ENCODE measurements at places on chromosomes 6 and 20.

GRCh38 chr20:325889-326644 is 715 bp downstream of the SOX12 start:
- DNase-seq, result peak; percentile 64

DNA sequence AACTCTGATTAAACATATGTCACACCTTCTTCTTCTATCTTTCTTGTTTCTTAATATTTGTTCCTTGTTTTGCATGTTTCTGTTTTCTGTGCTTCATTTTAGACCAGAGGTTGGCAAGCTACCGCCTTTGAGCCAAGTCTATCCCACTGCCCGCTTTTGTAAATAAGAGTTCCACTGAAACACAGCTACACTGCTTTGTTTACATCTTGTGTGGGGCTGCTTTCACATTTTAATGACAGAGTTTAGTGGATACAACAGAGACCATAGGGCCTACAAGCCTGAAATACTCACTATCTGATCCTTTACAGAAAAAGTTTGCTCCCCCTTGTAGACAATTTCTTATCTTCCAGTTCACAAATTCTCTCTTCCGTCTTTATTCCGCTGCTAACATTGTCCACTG is 109.4 kb upstream of the SPACA1 start:
- no peak for DNase-seq

DNA sequence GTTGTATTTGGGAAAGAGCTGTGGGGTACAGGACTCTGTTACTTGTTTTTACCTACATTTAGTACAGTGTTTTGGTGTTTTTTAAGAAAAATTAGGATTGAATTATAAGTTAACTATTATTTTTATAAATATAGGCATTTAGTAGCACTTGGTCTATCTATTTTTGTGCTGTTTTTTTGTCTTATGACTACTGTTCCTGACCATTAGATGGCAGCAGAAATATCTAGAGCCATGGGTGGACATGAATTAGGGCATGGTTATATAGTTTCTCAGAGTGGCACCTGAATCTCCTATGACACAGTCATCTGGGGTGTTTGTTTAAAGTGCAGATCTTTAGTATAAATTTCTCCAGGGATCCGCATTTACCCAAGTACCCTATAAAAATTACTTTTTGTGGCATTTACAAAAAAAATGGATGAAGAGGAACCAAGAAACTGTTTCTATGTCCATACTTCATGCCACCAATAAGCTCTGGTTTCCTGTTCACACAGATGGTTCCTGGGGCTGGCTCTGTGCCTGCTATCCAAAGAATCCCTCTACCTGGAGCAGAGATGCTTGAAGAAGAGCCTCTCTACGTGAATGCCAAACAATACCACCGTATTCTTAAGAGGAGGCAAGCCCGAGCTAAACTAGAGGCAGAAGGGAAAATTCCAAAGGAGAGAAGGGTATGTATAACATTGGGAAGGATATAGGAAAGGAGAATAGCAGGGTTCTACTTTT is 19.8 kb downstream of the NFYA start:
- DNase-seq, result no peak

DNA sequence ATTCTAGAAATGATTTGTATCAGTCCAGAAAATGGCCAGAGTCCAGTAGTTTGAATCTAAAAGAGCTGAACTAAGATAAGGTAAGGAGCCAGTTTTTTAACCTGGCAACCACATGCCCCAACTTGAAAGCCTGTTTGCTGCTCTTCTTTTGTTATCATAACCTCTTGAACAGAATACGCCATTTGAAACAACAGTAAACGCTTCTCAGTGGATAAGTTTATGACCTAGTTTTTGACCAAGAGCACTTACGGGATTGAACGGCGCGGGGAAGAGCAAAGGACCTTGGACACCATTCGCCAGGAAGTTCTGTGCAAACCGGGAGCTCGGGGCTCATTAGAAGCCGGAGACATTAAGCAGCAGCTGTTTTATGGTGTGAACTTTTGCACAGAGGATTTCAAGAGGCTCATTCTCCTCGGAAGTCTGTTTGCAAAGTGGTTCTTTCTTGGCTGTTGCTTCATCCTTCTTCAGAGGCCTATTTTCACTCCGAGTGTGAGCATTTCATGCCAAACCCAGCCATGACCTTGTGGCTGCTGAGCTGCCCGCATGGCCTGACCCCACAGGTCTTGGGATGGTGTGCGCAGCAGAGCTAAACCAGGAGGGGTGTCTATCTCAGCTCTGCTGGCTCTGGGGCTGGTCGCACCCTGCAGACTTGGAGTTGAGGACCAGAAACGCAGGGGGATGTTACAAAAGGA is 215.1 kb downstream of the SOX4 start:
- no peak for DNase-seq

GRCh38 chr20:19314621-19315020 is 102.2 kb downstream of the SLC24A3 start:
- DNase-seq, result no peak

DNA sequence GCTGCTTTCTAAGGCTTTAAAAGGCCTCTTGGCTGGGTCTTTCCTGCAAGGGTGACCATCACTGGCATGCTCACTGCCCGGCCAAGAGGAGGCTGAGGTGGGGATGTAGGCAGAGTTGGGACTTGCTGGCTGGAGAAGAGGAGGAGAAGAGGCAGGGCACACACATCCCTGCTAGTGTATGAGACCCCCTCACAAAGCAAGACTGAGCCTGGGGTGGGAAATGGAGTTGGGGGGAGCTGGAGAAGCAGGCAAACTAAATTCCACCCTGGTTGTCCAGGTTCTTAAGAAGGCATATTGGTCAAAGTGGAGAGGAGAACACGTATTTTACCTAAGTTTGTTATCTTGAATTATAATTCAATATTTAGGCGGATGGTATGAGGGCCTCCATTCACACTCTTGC is 1.7 kb upstream of the KIZ start:
- no peak for DNase-seq

- no peak for DNase-seq
Observed at GRCh38 chr6:113709936-113710509, 147.1 kb upstream of the MARCKS start.

- DNase-seq, result no peak
Observed at GRCh38 chr6:150676344-150676743, 76.7 kb downstream of the PLEKHG1 start.

DNA sequence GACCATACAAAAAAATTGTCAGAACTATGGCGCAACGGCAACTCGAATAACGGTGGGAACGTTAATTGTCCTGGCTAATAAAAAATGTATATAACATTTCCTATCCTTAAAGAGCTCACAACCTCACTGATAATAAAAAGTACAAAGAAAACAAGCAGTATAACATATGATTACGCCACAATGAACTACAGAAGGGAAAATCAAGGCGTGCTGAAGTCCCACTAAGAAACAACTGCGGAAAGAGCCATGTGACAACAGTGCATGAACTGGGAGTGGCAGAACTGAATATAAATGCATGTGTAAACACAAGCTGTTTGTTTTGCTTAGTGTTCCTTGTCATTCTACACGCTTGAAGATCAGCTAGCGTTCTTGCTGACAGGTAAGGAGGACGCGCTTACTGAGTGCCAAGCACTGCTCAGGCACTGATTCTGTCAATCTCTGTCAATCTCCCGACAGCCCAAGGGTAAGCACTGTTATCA is 466 bp upstream of the PSMB1 start:
- DNase-seq, result no peak

- DNase-seq, result no peak
Observed at GRCh38 chr6:35049156-35049735, 91.9 kb downstream of the TCP11 start.

DNA sequence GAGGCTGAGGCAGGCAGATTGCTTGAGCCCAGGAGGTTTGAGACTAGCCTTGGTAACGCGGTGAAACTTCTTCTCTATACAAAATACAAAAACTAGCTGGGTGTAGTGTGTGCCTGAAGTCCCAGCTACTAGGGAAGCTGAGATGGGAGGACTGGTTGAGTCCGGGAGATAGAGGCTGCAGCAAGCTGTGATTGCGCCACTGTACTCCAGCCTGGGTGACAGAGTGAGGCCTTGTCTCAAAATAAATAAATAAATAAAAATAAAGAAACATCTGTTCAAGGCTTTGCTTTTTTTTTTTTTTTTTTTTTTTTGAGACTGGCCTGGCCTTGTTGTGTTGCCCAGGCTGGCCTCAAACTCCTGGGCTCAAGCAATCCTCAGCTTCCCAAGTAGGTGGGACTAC is 23.7 kb upstream of the SLC23A2 start:
- no peak for DNase-seq

DNA sequence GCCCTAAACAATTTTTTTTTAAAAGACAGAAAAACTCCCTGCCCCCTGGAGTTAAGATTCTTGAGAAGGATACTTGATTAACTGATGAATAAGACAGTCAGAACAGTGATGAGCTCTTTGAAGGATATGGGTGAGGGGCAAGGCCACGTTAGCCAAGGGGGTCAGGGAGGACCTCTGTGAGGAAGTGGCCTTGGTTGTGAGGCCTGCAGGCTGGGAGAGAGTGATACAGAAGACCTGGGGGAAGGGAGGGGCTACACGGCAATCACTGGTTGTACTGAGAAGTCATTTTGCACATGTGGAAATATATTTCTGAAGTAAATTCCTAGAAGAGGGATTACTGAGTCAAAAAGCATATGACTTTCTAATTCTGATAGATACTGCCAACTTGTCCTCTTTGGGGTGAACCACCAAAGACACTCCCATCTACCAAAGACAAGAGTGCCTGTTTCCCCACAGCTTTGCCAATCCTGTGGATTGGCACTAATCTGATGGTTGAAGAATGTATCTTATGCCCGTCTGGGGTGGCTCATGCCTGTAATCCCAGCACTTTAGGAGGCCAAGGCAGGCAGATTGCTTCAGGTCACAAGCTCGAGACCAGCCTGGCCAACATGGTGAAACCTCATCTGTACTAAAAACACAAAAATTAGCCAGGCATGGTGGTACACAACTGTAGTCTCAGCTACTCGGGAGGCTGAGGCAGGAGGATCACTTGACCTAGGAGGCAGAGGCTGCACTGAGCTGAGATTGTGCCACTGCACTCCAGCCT is 22.3 kb upstream of the BCAS4 start:
- no peak for DNase-seq

- no peak for DNase-seq
Observed at GRCh38 chr20:45350217-45350616, 2.0 kb upstream of the SDC4 start.

GRCh38 chr6:32096087-32096393 is 13.1 kb downstream of the TNXB start:
- DNase-seq, result no peak

GRCh38 chr6:151537556-151537955 is 43.7 kb downstream of the CCDC170 start:
- no peak for DNase-seq

DNA sequence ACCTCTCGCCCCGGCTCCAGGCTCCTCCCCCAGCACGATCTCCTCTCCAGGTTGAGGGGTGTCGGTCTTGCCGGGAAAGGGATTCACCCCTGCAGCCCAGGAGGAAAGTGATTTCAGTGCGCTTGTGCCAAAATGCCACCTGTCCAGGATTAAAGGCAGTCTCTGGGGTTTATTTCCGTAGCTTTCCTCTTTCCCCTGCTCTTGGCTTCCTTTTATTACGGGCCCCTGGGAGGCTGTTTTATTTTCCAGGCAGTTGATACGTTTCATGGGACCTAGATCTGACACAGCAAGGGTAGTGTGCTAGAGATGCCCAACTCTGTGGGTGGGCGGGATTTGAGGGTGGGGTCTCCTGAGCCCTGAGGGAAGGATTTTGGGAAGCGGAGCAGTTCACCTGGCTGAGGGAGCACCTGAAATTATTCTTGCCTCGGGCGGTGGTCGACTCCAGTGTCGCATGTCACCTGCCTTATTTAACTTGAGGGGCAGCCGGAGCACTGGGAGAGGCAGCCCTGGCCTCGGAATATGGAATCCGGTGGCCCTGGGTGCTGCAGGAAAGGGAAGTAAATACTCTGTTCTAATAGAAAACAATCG is 9.5 kb upstream of the NKX2-2 start:
- DNase-seq, result no peak

GRCh38 chr20:6122873-6123648 is at the start of gene FERMT1:
TSS of gene FERMT1 (minus strand) at chr20:6123030. CDS start at chr20:6119554, 3,476 bp downstream.
- peak; percentile 68 for DNase-seq

GRCh38 chr6:100022847-100023246 is 28.8 kb upstream of the MCHR2 start:
- no peak for DNase-seq

DNA sequence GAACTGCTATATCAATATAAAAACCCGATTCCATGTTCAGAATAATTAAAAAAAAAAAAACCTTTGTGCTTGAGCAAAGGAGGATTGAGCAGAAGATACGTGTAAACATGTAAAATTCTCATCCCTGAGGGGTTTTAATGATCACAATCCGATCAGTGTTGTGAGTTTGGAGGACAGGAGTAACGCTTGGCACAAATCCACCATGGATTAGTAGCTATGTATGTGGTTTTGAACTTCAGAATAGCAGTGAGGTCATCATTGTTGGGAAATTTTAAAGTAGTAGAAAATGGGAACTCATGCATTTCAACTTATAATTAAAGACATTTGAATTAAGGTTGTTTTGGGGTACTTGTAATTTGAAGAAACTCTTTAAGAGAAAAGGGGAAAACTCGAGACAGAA is 203.2 kb downstream of the RPS12 start:
- no peak for DNase-seq

DNA sequence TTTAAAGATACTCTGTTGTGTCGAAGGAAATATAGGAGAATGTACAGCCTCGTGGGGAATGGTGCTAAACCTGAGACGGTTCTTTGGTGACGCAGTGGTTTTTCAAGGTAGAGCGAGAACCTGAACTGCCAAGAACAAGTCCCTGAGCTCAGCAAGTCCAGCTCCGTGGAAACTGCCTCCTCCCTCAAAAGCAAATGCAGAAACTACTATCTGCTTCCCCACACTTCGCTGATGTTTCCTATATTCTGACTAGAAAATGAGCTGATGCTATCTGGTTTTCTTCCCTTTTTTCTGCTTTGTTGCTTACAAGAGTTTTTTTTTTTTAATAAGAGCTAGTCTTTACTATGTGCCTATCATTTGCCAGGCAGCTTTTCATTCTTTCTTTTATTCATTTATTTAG is 85.3 kb upstream of the LY86 start:
- DNase-seq, result no peak

DNA sequence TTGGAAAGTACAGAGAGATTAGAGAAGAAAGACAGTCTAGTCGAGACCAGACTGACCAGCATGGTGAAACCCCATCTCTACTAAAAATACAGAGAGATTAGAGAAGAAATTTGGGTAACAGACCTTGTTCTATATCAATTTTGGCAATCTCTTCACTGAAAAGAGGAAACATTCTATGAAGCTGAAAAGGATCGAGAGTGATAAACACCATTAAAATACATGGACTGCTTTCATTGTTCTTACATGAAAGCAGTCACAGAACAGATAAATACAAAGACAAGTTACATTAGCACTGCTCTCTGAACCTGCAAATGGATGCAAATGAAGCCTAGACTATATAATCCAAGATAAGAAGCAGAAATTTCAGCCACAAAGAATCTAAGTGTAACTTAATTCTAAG is 8.4 kb upstream of the OPRM1 start:
- DNase-seq, result no peak

DNA sequence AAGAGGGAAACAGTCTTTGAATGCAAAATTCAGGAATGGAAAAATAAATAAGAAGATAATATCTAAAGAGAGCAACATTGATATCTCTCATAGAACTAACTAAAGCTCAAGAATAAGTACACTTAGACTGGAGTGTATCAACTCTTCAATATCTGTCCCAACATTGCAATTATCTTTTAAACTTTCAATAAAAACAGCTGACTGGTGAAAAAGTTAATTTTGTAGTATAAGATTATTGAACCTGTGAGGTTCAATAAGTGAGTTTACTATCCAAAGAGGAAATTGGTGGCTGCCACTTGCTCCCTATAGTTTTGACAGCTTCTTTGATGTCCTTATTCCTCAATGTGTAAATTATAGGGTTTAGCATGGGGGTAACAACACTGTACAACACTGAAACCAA is 13.7 kb downstream of the OR5V1 start:
- DNase-seq, result no peak

GRCh38 chr20:20018366-20018765 is 1.2 kb downstream of the NAA20 start:
- no peak for DNase-seq

Measured in NCI-H1930 (cell line).